NCI-H510A (cell line): ENCODE measurements at places on chromosomes 1 and 21.

DNA sequence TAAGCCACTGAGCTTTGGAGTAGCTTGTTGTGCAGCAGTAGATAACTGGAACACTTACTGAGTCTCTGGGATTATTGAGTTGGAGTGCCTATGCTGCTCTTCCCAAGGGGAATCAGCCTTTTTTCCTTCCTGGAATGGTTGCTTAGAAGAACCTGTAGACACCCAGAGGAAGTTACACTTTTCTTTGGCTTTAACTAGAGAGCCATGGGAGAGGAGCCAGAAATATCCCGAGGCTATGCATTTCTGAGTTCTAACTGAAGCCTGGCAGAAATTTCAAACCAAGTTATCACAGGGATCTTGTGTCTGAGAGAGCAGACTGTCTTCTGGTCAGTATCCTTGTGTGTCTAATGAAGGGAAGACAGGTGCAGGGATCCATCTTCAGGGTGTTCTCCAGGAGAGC, 28.3 kb downstream of the LAMC1 start:
- no peak for DNase-seq

DNA sequence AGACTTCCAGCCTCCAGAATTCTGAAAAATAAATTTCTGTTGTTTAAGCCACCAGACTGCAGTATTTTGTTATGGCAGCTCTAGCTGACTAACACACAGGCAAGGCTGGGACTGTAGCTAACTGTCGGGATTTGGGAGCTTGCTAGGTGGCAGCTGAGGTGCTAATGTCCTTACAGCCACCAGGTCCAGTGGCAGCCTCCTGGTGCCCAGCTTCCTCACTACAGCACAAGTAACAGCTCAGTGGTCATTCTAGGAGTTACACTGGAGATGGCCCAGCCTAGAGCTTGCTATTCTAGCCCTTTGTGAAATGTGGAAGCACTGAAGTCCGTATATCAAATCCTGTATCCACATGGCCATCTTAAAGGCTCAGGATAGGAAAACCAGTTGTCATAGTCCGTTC, 4.3 kb upstream of the C1orf115 start:
- DNase-seq: no peak

DNA sequence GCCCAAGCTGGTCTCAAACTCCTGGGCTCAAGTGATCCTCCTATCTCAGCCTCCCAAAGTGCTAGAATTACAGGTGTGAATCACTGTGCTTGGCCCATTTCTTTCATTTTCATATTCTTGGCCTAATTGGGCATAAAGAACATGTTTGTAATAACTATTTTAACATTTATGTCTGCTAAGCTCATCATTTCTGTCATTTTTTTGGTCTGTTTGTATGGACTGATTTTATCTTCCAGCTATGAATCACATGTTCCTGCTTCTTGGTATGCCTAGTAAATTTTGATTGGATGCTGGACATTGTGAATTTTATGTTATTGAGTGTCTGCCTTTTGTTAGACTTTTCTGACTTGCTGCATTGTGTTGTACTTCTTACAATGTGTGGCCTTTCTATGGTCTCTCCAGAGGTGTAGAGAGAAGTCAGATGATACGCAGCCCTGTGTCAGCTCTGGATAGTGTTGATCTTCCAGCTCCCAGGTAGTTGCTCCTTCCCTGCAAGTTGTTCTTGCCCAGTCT, 39.0 kb upstream of the PPM1J start:
- no peak for DNase-seq

DNA sequence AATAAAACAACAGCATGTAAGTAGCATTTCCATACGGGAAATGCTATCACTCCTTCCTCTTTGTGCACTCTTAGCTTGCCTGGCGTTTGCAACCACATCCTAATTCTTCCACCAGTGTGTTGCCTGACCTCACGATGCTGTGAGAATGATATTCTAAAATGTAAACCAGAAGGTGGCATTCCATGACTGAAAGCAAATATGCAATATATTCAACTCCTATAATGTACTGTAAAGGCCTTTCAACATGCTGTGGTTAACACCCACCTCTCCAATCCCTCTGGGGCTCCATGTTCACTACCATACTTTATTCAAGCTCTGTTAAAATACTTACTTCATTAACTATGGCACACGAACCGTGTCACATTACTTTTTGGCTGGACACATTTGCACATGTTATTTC, 420.6 kb upstream of the DEPDC1 start:
- DNase-seq: no peak

GRCh38 chr1:35509558-35509957, 47.6 kb downstream of the KIAA0319L start:
- DNase-seq: no peak

DNA sequence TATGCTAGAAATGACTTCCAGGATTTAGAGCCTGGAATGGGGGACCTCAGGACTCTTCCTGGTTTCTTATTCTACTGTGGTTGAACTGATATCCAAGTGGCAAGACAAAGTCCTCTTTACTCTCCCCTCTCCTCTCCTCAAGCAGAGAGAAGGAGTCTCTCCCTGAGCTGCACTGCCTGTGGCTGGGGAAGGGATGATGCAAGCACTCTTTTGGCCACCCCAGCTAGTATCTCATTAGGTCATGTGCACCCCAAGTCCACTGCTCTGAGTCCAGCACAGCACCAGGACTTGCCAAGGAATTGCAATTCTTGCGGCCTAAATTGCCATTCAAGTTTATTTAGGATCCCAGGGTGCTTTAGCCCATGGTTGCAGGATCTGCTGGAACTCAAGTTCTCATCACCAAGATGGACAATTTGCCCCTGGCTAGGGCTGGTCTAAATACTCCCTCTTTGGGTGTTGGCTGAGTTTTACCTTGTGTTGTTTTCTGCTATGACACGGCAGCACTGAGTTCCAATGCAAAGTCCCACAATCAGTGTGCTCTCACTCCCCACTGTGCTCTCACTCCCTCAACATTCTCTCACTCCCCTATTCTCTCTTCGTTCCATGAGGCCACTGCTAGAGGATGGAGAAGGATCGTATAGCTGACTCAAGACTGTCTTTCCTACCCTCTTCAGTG, 172.2 kb downstream of the TM2D1 start:
- DNase-seq: no peak

DNA sequence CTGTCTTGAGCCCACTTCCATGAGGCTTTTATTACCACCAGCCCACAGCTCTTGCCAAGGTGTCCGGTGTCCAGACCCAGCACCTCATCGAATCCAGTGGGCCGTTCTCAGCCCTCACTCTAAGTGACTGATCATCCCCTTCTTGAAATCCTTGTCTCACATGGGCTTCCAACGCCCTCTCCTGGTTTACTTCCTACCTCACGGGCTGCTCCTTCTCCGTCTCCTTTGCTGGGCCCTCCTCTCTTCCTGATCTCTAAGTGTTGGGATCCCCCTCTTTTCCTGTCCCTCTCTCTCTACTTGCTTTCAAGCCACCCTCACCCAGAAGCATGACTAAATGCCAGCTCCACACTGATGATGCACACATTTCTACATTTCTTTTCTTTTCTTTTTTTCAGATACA, 9.0 kb upstream of the RHBG start:
- DNase-seq: no peak

DNA sequence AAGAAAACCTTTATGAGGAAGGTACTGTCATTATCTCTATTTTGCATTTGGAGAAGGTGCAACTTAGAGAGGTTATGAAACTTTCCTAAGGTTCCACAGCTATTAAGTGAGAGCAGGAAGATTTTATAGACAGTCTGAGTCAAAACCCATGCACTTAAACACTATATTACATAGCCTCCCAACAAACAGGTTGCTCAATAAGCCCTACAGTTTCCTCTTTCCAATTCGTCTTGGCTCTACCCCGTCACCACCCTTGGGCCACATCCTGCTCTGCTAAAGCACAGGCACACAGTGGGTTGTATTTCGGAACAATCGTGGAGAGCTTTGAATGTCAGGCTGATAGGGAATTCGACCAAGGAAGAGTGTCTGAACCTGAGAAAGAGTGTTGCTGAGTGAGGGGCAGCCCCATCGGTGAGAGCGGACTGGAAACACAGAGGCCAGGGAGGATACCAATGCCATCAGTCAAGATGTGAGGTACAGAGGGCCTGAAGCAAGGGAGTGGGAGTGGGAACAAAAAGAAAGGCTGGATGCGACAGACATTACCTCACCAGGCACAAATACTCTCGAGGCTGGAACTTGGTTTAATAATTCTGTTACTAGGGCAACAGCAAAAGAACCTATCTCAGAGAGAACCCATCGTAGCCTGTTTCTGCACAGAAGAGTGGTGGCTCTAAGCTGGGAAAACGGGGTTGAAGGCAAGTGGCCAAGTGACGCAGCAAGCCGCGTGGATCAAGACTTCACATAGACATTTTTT, 6.3 kb upstream of the LRRC52 start:
- no peak for DNase-seq

GRCh38 chr1:4655674-4656532, 1.5 kb downstream of the AJAP1 start:
- DNase-seq: no peak

- no peak for DNase-seq
These were observed 43.5 kb downstream of the TMCC2 start for GRCh38 chr1:205271277-205271676.

DNA sequence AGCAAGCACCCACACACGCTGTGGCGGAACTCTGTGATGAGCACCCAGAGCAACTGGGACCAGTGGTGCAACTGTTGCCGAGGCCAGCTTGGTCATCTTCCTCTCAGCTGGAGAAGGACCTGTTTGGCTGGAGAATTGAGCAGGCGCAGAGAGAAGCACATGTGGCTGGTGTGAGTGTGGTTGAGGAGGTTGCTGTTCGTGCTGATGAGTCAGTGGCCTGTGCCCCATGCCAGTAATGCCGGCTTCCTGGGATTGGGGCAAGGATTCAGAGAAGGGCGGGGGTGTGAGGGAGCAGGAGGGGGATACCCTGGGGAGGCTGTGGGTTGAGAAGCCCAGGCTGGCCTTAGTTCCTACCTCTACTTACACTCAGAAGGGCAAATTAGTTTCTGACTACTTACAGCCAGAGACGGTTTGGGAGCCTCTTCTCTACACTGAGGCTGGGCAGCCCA, 57.5 kb upstream of the EPS8L3 start:
- no peak for DNase-seq

DNA sequence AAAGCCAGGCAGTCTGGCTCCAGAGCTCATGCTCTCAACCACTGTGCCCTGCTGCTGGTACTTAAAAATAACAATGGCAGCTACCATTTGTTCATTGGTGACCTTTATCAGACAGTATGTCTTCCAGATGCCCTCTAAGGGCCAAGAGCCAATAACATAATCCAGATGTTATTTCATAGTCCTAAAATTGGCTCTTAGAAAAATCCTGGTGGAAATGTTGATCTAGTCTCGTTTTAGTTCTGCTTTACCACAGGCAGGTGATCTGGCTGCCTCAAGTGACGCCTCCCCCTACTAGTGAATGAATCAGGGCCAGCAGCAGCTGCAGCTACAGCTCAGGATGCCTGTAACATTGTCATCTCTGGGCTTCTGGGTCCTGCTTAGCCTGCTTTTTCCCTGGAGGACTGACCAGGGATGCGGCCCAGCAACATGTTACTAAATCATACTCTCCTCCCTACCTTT, 12.6 kb upstream of the HMGN2 start:
- no peak for DNase-seq

DNA sequence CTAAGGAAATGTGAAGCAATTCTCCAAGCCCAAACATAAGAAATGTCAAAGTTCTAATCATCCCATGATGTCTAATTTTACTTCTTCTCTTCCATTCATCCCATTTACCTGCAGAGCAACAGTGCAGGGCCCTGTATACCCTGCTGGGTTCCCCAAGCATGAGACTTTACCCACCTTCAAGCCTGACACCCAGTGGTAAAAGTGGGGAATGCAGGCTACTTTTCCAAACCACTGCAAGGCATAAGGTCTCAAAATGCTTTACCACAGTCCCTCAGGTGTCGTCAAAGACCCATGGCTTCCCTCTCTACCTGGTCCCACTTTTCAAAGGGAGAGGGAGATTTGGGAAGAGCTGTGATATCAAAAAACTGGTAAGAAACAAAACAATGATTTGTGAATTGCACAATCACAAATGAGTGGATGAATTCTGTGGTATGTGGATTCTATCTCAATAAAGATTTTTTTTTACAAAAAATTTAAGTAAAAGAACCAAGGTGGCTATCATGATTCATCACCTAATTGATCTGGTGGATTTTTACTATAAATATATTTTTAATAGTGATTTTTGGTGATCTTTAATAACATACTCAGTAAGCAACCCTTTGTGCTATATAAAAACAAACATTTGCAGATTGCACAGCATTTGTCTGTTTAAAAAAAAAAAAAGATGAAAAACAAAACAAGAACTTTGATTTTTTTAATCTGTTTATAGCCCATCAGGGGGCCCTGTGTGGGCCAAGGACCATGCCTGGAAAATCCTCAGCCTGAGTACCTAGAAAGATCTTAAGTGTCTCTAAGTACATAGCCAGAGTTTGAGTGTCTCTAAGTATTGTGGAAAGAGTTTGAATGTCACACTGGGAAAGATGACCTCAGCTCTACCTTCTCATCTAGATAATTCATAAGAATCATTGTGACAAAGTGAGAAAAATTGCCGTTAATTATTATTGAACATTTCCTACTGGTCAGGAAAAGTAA, 73.1 kb upstream of the GJB5 start:
- DNase-seq: peak; percentile 61

DNA sequence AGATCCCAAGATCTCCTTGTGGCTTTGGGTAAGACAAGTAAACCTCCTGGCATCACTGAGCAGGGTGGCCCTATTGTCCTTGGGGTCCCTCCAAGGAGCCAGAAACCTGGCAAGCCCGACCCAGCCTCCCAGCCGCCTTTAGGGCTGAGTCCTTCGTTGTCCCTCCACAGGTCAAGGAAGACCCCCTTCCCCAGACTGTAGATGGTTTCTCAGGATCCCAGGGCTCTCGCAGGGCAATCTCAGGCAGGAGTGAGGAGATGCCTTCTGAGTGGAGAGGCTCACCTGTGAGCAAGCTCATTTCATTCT, 71.6 kb upstream of the CSF3R start:
- DNase-seq: no peak
